GM19239 (cell line): ENCODE measurements at places on chromosomes 12 and 14.

- DNase-seq = peak; percentile 35
These were observed 19.0 kb downstream of the SLC7A7 start for GRCh38 chr14:22796087-22796707.

DNA sequence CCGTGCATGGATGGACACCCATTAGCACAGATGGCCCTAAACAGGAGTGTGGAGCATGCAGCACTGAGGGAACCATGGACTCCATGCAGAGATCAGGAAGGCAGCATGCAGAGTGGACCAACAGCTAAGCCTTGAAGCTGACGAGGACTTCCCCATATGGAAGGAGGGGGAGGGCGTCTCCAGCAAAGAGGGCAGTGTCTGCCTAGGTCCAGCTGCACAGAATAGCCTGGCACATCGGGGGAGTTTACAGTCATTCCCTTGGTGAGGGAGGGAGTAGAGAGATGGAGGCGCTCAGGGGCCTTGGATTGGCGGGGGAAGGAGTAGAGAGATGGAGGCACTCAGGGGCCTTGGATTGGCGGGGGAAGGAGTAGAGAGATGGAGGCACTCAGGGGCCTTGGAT, 64.5 kb downstream of the ANKRD9 start:
- no peak for DNase-seq

DNA sequence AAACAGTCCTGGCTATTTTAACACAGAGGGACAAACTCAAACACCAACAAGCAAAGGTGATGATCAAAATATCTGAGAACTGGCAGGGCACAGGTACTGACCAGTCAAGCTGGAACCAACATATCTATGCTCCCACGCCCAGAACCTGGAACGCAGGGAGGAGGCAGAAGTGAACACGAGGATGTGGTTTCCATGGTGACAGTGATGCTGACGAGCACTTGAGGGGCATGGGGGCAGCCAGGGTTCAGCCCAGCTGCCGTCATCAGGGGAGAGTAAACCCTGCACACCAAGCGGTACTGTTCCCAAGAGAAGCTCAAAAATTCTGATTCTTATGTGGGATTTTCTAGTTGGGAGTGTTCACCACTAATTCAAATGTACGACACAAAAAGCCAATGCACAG, 113.6 kb upstream of the SFSWAP start:
- no peak for DNase-seq

GRCh38 chr14:105911006-105911847, 384.8 kb downstream of the TMEM121 start:
- DNase-seq = no peak

DNA sequence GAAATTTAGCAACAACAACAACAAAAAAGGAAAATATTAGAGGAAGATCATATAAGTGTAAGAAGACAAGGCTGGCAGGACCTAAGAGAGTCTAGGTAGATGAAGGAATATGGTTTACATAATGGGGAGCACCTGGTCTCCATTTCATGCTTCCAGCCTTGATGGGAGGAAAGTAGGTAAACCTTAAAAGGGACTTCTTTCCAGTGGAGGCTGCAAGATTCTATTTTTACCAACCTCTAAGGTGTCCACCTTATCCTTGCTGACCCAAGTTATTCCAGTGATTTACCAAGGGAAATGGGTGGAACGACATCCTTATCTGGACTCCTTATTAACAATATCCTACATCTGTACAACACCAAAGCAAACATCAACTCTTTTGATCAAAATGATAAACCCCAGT, 30.0 kb downstream of the DAD1 start:
- DNase-seq = no peak

- DNase-seq = no peak
These were observed 197.4 kb downstream of the DUSP6 start for GRCh38 chr12:89154743-89155499.

DNA sequence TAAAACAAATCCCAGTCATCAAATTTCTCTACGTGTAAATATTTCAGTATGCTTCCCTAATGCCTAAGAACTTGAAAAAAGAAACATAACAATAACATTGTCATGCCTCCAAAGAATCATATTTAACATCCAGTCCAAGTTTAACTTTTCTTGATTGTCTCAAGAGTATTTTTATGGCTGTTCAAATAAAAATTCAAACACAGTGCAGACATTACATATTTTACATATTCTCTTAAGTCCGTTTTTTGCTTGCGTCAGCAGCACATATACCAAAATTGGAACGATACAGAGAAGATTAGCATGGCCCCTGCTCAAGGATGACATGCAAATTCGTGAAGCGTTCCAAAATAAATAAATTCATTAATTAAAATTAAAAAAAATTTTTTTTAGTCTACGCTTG, 23.3 kb upstream of the EEA1 start:
- no peak for DNase-seq

DNA sequence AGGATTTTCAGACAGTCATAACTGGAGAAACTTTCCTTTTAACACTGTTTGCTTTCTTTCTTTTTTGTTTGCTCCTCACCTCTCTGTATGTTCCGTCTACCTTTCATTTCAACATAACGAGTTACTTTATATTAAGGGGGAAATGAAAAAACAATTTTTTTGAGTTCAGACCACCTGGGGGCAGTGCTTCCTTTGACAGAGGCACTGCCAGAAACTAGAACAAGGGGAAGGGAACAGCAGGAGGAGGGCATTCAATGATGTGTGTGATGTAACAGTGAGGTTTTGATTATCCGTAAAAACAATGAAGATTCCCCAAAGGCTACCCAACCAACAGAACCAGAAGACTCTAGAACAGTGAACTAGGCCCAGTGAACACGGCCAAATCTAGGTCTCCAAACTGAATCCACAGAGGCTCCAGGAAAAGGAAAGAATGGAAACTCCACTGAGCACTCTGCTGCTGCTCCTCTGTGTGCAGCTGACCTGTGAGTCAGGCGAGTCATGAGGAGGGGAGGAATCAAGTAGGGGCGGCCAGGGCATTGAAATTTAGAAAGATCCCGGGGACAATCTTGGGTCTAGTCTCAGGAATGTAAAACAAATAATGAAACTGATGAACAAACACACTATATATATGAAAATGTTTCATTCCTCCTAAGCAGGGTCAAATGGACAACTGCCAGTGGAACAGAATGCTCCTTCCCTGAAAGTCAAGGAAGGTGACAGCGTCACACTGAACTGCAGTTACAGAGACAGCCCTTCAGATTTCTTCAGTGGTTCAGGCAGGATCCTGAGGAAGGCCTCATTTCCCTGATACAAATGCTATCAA, 323.5 kb downstream of the DAD1 start:
- no peak for DNase-seq
